CD4-positive, alpha-beta T cell treated with Interleukin-10 for 1 hour (primary cell): ENCODE measurements at places on chromosomes 4 and X.

- no peak for DNase-seq
These were observed 134.1 kb downstream of the KLHL34 start for GRCh38 chrX:21524008-21524407.

GRCh38 chr4:83259586-83259985 lies 25.0 kb downstream of the COQ2 start:
- DNase-seq: no peak

DNA sequence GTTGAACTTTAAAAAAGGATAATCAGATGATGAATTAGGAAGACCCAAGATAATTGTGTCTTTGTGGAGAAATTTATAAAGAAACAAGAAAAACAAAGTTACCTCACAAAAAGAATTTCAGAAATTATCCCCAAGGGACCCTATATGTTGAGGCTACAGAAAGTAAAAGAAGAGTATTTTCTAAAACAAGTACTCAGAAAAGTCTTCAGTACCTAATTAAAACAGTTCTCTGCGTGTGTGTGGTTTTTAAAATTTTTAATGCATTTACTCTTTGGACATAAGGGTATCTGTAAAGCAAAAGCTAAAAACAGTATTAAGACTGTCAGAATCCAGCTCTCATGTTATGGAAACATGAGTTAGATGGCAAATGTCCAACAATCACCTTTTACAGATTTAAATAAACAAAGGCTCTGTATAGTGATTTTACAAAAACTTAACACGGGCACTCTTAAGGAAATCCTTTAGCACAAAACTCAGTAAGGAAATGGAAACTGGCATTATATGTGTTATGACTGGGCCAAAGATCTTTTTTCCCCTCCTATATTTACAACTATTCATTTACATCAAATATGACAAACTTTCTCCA lies 187.5 kb downstream of the NSUN7 start:
- DNase-seq: no peak

GRCh38 chr4:148686449-148686848 lies 244.2 kb upstream of the NR3C2 start:
- DNase-seq: no peak

GRCh38 chr4:40471923-40472322 lies 136.8 kb downstream of the CHRNA9 start:
- no peak for DNase-seq

DNA sequence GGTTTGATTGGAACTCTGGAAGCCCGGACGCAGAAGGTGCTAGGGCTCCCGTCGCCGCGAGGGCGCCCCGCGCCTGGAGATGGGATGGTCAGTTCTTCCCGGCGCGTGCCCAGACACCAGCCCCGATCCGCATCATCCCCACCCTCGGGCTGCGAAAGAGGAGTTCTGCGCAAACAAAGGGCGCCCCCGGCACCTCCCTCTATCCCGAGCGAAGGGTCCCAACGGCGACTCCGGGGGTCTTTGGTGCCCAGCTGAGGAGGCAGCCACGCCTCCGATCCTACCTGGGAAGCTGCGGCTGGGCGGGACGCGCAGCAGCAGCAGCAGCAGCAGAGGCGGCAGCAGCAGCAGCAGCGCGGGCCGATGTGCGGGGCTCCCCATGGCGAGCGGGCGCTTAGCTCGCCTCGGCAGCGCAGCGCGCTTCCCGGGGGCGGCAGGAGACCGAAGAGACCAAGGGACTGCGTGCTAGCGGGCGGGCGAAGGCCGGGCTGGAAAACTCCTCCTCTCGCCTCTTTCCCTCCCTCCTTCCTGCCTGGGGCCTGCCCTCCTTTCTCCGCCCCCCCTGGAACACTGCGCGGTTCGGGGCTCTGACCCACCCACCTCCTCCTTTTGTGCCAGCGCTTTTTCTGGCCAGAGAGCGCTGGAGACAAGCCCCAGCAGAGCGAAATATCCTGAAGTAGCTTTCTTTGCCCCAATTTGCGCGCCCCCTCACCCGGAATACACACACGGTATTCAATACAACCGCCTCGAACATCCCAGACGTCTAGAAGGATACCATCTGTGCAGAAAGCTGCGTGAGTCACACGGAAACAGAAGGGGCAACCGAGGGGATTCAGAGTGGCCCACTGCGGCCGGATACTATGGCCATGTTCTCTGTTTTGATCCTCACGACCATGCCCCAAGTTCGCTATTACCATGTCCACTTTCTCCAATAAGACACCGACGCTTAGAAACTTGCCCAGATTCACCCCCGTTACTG lies at the start of gene SRPX:
TSS of gene SRPX (minus strand) at position 457 of the 976 bp plus-strand sequence. CDS start at position 378, 79 bp downstream.
- no peak for DNase-seq

DNA sequence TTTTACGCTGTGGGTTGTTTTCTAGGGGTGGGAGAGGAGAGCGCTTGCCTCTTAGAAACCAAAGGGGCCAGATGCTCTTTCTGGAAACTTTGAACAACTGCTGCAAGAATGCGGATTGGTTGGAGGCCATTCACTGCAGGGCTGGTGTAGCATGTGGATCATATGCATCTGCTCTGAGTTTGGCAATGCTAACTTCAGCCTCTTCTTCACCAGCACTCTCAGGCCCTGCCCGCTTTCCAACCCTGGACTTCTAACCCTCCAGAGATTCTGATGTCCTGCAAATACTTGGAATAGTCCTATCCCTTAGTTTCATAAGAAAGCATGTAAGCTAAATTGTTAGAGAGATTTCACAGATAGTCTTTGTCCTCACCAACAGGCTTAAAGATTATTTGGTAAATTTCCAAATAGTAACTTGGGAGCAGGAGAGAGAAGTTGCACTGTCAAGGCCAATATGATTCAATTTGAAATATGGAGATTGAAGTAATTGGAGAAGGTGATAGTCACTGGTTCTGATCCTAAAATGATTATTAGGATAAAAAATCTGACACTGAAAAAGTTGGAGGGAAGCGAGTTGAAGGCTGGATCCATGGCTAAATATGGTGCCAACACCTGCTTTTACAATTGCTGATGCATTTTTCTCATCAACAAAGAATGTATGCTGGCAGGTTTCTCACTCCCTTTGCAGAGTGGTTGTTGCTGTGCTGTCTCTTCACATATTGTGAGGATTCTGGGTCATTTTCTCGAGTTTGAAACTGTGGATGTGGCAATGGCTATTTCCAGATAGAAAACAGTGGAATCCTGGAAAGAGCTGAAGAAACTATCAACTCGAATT lies 210.4 kb downstream of the PTTG2 start:
- no peak for DNase-seq

DNA sequence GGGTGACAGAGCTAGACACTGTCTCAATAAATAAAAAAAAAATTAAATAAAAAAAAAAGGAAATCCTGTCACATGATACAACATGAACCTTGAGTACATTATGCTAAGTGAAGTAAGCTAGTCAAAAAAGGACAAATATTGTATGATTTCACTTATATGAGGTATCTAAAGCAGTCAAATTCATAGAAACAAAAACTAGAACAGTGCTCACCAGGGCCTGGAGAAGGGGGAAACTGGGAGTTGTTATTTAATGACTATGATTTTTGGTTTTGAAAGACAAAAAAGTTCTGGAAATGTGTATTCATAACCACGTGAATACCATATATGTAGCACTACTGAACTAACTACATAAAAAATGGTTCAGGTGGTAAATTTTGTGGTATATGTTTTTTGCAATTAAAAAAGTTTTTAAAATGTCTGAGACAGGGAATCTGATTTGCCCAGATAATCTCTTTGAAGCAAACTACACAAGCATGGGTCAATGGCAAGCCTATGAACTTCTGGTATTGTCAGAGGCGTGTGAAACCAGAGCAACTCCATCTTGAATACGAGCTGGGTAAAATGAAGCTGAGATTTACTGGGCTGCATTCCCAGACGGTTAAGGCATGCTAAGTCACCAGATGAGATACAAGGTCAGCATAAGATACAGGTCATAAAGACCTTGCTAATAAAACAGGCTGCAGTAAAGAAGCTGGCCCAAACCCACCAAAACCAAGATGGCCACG lies 42.3 kb downstream of the ANAPC10 start:
- DNase-seq: no peak

GRCh38 chr4:147303174-147303872 lies 177.6 kb upstream of the EDNRA start:
- no peak for DNase-seq

DNA sequence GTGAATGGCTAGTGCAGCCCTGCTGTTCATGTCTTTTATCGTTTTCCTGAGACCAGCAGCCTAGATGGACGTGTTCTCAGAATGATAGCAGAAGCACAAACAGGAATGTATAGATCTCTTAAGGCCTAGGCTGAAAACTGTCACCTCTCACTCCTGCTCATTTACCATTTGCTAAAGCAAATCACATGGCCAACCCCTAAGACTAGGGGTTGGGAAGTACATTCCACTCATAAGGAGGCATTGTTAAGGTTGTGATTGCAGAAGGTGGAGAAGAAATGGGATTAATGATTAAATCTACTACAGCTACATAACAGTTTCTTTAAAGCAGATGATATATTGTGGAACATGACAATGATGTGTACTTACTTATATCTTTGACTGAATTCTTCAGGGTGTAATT lies 536.8 kb upstream of the FTHL17 start:
- DNase-seq: no peak

- DNase-seq: no peak
These were observed 151.8 kb downstream of the POU4F2 start for GRCh38 chr4:146790515-146790914.

- no peak for DNase-seq
These were observed 371.1 kb downstream of the FBXO8 start for GRCh38 chr4:173912384-173912783.

DNA sequence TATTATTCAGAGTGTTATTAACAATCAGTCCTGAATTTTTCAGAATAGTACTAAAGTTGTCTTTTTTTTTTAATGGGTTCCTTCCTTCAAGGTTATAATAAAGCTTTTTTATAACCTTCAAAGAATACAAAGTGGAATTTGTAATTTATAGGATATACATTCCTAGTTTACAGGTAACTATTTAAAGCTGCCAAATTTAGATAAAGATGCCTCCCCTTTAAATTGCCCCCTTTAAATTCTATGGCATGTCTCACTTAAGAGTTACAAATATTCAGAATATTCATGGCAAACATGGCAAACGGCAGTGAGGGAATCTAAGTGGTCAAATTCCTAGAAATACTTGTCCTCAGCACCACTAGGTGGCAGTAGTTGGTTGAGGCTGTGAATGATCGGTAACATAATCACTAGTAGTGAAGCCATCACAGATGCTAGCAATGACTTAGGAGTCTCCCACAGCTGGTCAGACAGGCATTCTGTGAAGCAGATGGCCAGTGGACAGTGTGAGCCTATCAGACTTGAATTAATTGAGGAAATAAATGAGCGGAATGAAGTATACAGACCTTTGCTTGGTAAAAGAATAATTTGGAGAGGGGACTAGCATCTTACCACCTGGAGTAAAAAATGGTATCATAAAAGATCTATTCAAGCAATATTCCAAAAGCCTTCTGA lies 86.4 kb downstream of the CBR4 start:
- DNase-seq: peak; percentile 63

GRCh38 chr4:172042714-172043114 lies 229.5 kb downstream of the GALNTL6 start:
- no peak for DNase-seq

DNA sequence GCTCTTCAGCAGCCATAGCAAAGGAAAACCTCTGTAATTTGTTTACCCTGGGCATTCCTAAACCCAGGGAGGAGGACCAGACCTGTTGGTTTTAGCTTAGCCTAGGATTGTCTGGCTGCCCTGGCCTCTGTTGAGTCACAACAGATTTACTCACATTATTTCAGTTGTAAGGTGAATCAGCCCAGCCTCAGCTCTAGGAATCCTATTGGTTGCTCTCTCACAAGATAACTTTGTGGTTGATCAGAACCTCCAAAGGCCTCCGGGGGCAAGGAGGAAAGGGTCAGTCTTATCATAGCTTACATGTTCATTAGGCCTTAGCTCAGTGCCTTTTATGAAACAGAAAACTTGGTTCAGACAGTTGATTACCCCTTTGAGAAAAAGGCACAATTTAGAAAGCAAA lies 41.0 kb downstream of the PDK3 start:
- no peak for DNase-seq

DNA sequence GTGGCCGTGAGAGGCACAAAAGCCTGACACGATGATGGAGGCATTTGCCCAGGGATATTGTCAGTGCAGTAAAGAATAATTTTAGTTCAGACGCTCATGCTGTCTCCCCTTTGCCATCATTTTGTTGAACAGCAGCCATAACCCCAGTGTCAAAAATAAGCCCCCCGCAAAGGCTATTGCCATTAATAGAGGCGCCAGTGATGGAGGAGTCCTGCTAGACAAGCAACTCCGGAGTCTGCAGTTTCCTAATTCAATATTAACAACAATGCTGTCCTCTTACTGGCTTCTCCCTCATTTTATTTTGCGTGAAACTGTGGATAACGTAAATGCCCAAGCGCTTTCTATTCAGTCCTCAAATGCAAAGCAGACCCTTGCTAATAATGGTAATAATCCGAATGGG lies 603 bp upstream of the SMS start:
- DNase-seq: no peak

DNA sequence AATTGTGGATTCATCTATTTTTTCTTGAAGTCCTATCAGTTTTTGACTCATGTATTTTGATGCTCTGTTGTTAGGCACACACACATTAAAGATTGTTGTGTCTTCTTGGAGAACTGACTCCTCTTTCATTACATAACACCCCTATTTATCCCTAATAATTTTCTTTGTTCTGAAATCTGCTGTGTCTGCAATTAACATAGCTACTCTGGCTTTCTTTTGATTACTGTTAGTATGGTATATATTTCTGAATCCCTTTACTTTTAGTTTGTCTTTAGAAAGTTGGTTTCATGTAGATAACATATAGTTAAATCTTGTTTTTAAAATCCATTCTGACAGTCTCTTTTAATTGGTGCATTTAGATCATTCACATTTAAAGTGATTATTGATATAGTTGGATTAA lies 5.1 kb upstream of the PJA1 start:
- DNase-seq: no peak

- no peak for DNase-seq
These were observed 333.8 kb downstream of the ANK2 start for GRCh38 chr4:113383111-113383785.

- no peak for DNase-seq
These were observed 90.6 kb downstream of the DCAF8L2 start for GRCh38 chrX:27680726-27681125.

DNA sequence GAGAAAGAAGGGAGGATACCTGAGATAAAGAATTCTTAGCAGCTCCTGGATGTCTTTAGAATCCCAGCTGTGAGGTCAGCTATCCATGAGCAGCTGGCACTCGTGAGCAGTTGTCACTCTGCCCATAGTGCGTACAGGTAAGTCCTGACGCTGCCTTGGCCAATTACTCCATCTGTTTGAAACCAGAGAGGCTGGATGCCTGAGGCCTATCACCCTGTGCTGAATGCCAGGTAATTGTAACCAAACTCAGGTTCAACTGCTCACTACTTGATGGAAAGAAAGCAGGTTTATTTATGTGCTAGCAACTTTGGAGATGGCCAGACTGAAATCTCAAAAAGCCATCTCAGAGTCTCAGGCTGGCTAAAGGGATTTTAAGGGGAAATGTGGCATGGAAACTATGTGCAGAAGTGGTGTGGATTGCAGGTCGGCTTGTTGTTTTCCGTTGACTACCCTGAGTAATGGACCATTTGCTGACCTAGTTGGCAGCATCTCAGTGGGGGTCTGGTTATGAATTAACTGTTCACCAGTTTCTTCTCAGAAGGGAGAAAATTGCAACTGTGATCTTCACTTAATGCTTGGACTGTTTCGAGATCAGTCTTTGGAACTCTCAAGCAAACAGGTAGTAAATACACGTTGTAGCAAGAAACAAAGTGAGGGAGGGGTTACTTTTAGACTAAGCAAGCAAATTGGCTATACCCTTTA lies 1614.0 kb upstream of the PCDH10 start:
- DNase-seq: no peak
